Suppressor macrophage treated with lipopolysaccharide for 4 hours (primary cell): ENCODE measurements at places on chromosomes 3 and 15.

DNA sequence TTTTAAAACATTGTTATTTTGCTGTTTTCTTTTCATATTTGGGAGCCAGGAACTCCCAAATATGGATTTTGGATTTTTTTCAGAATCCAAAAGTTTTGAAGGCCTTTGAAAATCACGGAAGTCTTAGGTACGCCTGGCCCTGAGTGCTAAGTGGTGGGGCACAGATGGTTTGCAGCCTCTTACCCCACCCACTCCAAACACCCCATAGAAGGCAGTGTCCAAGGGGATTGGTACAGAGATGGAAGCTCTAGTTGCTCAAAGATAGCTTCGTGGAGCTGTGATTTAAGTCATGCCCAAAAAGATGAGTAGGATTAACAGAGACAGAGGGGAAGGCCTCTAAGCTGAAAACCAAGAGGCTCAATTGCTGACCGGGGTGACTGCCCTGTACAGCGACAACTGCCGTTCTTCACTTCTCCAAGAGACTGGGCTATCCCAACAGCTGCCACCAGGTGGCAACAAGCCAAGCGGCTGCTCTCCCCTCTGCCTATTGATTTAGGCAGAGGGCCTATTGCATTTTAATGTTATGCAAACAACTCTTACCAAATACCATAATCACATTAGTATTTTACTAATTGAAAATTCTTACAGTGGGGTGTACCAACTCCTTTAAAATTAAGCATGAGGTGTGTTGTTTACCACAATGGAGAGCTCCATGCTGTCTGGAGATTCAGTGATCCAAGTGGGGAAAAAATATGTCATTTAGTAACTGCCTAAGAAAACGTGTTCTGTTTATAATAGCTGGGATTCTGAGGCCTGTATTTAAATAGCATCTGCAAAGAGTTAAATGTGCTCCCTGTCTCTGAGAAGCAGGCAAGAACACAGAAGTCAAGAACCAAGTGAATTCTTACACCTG is 64.0 kb upstream of the C15orf61 start:
- DNase-seq: peak; percentile 90

DNA sequence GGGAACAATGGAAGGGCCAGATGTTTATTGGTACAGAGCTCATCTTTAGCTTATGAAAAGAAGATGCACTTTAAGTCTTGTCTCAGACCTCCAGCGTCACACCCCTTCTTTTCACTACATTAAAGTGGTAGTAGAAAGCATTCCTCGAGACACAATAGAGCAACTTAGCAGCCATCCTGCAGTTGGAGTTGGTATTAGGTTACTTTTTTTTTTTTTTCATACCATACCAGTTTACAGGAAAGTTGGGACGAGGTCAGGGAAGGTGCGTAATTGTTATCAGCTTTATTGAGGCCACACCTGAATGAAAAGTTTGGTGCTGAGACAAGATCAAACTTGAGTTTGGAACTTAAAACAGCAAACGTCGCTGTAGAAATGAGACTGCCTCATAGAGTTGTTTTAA is 203.8 kb downstream of the SOX2 start:
- DNase-seq: no peak

DNA sequence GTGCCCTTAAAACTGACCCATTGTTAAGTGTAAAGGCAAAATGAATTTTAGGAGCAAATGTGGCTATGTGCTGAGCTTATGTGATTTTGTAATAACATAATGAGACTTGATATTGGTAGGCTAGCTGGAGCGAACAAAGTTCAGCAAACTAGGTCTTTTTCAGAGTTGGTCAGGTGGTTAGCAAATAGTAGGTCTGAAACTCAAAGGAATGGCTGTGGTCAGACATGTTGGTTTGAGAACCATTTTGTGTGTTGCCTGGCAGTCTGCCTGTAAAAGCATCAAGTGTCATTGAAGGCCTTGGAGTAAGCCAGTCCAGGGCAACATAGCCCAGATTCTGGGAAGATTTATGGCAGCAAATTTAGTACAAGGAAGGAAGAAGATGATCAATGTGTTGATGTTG is 16.4 kb downstream of the FBXO22 start:
- DNase-seq: no peak

DNA sequence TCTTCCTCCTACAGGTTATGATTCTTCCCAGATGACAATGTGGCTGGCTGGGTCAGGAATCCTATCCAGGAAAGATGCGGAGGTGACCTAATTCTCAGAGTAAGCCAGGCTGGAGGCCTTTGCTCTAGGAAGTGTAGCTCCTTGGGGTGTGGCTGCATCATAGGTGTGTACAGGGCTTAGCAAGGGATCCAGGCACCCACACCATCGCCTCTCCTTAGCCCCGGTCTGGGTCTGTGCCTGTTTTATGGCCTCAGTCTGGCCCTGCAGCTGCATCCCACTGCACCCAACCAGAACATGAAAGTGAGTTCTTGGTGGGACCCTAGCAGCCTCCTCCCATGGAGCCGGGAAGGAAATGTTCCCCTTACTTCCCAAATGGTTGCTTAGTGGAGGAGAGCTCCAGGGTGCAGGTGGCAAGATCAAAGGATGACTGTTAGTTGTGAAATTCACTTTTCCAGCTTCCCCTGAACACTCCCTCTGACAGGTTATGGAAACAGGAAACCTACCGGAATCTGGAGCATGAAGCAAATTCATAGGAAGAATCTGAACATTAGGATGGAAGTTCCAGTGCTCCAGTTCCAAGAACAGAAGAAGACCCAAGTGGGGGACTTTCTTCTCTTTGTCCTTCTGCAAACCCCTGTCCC is 2.7 kb upstream of the AMOTL2 start:
- no peak for DNase-seq

- no peak for DNase-seq
Observed at GRCh38 chr3:139124197-139124596, 79.5 kb upstream of the PRR23C start.

DNA sequence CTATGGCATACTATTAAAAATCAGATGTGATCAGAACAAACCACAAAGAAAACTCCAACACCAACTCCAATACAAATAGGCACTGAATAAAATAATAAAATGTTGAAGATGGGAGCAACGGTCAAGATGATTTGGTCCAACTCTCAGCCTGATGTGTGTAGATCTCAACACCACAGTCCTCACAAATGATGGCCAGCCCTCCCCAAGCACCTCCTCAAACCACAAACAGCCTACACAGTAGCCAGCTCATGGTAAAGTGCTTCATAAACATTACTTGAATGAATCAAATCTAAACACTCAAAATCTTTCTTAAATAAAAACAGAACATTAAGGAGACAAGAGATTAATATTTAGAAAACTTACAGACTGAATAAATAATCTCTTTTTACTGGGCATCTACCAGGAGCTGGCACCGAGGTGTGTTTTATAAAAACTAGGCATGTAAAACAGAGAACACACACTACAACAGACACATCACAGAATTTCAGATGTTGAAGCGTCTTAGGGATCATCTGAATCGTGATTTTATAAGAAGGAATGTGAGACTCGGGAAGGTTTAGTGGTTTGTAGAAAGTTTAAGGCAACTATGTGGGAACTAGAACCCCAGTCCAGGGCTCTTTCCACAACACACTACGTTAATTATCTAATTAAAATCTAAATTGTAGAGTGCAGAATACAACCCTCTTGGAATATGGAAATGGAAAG is 102.4 kb downstream of the MYLK start:
- DNase-seq: peak; percentile 15

DNA sequence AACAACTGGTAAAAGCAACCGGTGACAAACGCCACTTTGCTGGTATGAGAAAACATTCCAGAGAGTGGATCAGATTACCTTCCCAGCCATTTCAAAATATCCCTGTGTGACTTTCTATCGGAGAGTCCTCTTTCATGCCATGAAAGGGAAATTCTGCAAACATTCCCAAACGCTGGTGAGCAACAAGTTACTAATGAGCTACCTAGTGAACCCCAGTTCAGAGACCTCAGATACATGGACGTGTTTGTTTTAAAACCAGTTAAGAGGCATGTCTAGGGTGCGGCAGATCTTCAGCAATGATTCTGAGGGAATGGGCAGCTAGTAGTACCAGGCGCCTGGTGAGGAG is 418.2 kb upstream of the NR2F2 start:
- no peak for DNase-seq

DNA sequence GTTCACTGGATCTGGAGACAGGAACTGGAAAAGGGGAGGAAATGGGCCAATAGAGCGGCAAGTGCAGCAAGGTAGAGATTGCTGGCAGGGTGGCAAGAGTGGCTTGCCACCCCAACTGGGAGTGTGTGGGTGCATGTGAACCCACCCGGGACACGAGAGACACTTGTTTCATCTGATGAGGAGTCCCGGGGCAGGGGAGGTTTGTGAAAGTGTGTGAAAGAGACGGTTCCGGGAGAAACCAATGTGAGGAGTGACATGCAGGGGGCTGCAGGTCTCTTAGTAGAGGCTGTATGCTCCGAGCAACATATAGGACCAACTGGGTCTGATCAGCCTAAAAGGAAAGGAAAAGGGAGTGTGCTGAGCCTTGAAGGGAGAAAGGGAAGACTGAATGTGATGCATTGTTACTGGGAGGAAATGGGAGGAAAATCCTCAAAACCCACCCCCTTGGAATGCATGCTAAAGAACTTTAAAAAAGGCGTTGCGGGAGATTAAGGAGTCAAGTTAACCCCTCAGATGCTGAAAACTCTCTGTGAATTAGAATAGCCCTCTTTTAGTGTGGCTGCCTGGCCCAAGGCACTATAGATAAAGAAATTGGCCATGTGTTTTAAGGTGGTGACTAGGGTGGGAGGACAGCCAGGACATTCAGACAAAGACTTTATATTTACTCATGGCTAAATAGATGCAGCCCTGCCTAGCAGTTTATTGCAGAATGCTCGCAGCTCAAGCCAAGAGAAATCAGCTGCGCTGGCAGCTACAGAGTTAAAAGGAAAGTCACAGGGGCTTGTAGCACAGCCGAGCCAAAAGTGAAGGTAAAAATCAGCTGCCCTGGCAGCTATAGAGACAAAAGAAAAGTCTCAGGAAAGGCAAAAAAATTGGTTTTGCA is 9.1 kb upstream of the SLC9C1 start:
- DNase-seq: no peak

DNA sequence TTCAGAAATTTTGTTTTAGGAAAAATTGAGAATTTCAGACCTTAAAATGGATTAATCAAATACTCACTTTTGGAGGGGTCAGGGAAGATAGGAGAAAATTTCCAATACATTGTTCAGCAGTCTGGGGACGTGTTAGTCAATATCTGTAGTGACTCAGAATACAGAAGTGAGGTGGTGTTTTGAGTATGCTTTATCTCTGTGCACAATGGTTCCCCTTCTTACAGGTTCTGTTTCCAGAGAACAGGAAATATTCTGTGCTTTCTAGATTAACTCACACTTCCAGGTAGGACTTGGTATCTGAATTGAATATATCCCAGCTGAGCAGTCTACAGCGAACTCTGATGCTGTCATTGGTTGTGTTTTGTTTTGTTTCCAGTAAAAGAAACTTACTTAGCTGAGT is 30.7 kb upstream of the CCDC54 start:
- DNase-seq: no peak

DNA sequence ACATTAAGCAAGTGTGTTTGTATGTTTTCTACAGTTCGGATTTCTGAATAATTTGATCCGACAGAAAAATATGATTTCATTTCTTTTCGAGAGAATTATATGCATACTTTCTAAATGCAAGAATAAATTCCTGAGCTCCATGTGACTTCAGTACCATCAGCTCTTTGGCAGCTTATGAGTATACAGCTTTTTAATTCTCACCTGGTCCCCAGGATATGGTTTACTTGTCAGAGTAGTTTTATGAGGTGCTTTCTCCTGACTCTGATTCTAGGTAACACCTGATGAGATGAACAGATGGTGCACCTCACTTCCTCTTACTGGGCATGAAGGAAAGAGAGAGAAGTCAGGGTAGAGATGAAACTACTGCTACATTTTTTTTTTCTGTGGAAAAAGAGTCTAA is 3.1 kb downstream of the HGD start:
- no peak for DNase-seq

GRCh38 chr3:194140520-194141414 is 4.8 kb downstream of the HES1 start:
- no peak for DNase-seq

- no peak for DNase-seq
Observed at GRCh38 chr3:4898454-4899313, 80.6 kb upstream of the BHLHE40 start.

DNA sequence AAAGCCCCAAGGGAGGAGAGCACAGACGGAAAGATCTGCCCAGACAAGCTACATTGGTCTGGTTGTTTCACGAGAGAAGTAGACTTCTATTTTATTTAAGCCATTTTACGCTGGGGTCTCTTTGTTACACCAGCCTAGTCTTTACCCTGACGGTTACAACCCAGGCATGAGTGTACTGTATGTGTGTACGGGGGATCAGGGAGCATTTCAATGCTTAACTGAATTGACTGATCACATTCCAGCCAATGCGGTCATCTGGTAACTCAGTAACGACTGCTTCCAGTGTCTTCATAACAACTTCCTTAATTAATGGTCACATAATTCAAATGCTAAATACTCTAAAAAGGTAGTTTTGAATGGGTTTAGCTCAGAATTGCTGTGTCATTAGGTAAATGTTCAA is 288.6 kb downstream of the FOXP1 start:
- DNase-seq: no peak

- no peak for DNase-seq
Observed at GRCh38 chr15:49042165-49042564, 4.1 kb downstream of the SECISBP2L start.
